ENCODE measurements at places on chromosomes 7 and 10.

DNA sequence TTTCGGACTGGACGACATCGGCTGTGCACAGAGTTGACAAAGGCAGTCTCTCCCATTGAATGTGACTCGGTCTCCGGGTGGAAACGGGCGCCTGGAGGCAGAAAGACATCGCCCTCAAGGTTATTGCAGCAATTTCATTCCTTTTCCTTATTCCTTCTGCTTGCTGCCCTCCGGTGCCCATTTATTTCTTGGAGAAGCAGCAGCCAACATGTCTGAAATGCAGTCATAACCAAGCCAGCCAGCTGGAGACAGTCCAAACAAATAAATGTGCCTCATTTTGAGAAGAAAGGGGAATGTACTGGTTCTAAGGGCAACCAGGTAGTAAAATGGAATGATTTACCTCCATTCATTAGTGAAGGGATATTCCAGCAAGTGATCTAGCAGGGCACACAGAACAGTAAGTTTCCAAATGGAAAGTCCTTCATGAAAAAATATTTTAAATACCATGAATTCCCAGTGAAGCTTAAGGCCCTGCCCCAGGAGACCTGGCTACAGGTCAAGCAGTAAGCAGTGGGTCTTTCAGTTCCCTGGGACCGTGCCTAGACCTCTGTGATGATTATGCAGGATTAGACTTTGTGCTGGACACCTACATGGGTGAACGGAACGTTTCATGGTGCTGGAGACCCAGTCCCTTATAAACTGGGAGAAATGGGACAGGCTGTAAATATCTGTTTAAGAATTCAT, 86.6 kb downstream of the ABLIM1 start:
- no peak for DNase-seq

DNA sequence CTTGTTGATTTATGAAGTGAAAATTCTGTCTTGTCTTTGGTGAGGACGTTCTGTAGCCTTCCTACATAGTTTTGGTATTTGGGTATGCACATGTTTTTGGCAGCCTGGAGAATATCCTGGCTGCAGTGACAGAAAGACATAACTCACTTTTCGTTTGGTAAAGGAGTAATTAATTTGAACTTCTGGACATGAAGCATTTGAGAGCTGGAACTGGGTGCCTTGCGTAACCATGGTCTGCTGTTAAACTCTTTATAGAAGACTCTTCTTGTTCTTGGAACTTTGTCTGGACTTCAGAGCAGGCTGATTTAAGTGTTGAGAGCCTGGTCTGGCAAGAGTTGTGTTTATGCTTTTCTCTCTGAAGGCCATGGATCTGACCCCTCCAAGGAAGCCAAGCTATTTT, 231.3 kb downstream of the LRMDA start:
- no peak for DNase-seq

DNA sequence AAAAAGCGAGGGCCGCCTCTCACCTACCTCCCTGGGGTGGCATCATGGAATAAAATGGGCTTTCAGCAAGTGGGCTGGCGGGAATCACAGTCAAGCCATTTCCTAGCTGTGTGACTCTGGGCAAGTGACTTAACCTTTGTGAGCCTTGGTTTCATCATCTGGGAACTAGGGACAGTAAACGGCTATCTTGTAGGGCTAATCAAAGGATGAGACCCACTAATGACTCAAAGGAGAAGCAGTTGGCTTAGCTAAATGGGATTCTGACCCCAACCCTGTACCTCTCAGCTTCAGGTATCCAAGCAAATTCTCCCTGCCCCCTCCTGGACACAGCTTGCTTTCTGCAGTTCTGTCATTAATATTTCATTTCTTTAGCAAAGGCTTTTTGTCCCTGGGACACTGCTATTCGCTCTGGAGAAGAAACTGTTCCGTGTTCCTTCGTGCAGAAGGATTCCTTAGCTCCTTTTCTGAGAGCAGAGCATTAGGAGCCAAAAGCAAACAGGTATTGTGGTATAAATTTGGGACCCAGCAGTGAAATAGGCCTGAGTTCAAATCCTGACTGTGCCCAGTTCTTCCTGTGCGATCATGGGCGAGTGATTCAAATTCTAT, 25.9 kb downstream of the TRIM8 start:
- DNase-seq: no peak

- DNase-seq: no peak
Observed at GRCh38 chr10:31134311-31134952, 102.8 kb upstream of the ZNF438 start.

DNA sequence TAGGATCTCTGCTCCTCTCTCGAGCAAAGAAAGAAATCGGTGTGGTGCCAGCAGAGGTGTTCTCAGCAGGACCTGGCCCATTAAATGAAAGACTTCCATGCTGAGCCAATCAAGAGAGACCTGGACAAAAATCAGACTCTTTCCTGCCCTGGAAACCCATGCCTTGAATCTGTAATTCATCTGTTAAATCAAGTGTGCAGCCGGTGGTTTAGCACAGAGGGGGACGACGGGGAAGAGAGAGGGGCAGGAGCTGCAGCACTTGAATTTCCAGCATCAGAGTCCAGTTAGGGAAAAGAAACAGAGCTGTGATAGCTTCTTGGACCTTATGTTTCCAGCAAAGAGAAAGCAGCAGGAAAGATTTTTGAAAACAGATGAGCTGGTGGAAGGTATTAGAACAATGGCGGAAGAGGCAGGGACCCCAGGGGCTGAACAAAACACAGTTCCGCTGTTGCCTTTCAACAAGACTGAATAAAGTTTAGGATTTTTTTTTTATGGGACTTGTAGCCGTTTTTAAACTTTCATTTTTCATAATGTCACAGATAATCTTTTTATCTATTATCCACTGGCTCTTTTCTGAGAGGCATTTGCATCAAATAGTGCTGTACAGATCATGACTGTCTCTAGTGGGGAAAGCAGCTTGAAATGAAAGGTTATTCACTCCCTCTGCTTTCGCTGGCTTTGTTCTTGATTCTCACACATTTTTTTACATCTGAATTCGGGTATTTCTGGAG, 543.6 kb upstream of the GALNT17 start:
- no peak for DNase-seq

- DNase-seq: no peak
Observed at GRCh38 chr7:151752816-151753595, 123.9 kb downstream of the PRKAG2 start.

DNA sequence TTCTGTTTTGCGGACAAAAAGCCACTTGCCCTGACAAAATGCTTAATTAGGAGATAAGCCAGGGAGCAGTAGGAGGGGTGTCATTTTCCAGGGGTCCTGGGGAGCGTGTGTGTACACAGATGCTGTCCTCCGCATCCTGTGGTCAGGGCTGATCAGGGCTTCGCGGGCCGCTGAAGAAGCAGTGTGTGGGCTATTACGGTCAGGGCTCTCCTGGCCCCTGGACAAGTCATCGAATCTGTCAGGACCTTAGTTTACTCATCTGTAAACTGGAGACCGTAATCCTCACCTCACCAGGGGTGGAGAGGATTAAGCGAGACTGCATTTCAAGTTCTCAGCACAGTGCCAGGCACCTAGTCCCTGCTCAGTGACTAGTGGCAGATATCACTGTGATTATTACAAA, 26.0 kb upstream of the MXI1 start:
- DNase-seq: no peak

DNA sequence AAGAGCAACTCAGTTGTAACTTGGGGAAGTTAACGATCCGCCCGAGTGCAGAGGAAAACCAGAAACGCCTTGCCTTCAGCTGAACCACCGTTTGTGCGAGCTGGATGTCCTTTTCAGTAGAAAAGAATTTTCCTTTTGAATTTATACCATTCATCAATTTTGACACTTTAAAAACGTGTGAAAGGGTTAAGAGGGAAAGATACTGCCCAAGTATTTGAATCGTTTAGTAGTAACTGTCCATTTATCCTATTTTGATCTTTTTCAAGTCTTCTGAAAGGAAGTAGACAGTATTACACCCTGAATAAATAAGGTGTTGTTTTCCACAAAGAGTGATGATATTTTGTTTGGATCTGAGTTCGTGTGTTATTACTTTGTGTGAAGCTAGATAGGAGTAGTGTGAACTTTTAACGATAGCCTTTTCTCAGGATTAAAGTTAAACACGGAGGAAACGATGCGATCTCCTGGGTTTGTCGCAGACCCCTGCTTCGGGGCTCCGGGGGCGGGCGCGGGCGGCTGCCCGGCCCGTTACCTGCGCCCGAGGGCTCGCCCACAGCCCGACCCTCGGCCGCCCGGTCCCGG, 830 bp upstream of the BMI1 start:
- no peak for DNase-seq

DNA sequence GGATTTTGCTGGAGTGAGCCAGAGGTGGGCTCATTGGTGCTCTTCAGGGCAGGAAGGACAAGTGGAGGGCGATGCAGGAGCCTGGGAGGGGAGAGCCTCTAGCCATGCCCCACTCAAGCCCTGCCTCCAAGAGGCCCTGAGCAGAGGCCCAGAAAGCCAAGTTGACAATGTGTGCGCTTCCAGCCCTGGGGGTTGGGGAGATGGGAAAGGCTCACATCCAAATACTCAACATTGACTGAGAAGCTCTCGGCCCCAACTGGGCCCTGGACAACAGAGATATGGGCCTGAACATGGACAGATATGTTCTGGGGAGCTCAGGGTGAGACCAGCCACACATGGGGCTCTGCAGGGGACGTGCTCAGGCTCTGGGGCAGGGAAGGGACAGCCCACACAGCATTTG, 39.0 kb downstream of the FRMPD2 start:
- no peak for DNase-seq

- DNase-seq: no peak
Observed at GRCh38 chr10:1061930-1062774, 6.0 kb downstream of the WDR37 start.

DNA sequence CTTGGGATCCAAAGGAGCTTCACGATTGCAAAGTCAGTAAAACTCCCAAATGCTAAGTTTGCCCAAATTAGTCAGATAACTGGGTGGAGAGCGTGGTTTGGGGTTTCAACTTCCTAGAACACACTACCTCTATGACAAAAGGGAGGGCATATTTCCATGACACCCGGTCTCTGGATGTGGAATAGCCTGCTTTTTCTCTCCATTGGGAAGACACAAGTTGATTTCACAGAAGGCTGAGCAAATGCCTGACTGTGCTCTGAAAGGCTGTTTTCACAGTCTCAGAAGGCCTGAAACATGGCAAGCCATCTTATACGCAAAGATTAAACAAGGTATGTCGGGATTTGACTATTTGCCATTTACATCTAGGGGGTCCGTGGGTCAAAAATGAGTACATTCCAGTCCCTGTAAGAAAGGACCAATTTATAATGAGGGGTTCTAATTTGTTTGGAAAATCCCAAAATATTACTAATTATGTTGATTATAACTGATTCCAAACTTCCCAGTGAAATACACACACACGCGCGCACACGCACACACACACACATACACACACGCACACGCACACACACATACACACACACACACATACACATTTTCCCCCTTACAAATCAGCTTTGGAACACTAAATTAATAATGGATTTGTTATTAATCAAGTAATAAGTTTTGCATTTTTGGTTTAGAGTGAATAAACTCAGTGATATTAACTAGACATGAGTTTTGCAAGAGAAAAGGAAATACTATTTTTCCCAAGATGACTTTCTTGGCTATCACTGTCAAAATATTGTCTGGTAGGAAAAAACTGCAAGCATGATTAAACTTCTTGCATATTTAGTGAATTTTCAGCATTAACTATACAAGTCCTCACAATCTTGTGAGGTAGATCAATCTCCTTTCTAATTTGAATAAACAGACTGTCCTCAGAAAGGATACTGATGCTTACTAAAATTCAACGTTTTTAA, 105.0 kb downstream of the PRTFDC1 start:
- DNase-seq: no peak

- DNase-seq: no peak
Observed at GRCh38 chr10:61933859-61934555, 32.5 kb downstream of the ARID5B start.

- DNase-seq: no peak
Observed at GRCh38 chr7:7424151-7424873, 111.4 kb downstream of the COL28A1 start.

- DNase-seq: no peak
Observed at GRCh38 chr7:111853201-111853990, 291.1 kb upstream of the IMMP2L start.

- DNase-seq: no peak
Observed at GRCh38 chr7:20075992-20076820, 141.0 kb downstream of the MACC1 start.

DNA sequence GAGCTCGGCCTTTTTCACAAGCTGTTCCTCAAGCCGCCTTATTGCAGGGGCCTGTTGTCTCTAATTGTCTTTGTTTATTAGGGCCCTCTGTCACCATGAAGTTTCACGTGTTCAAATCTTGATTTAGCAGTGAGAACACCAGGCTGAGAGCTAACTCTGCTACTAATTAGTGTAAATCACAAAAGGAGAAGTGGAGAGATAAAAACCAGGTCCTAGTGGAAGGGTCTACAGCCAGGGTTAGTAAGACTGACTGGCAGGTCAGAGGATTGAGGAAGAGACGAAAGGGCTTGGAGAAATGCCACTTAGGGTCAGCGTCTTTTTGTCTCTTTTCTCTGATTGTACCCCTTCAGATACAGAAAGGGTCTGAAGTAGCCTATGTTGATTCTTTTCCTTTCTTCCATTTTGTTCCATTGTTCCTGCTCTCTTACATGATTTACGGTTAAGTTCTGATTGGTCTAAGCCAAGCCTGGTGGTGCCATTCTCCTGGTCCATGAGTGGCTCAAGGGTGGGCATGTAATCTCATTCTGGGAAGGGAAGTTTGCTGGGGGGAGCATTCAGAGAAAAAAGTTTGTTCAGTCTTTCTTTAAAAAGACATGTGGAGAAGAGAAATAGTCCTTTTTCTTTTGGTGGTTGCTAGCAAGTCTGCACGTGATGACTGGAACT, 21.3 kb downstream of the SSMEM1 start:
- no peak for DNase-seq

- DNase-seq: no peak
Observed at GRCh38 chr7:79555571-79555970, 102.1 kb upstream of the MAGI2 start.

DNA sequence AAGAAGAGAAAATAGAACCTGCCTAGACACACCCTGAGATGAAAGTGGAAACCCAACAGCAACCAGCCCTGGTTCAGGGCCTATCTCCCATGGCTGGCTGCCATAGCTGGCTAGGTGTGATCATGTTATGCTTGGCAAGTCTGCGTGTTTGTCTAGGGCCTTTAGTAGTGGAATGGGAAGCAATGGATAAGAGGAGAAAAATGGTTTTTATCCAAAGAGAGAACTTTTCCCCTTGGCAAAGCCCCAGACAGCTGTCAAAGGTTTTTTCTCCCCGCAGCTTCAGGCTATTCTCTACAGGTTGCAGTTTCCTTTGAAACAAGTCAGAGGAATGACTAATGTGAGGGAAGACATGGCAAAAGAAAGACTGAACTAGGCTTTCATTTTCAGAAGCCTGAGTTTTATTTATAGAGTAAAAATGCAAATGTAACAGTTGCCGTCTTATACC, 161.5 kb downstream of the SEMA3D start:
- no peak for DNase-seq

GRCh38 chr7:132500727-132501440, 75.4 kb downstream of the PLXNA4 start:
- DNase-seq: no peak

DNA sequence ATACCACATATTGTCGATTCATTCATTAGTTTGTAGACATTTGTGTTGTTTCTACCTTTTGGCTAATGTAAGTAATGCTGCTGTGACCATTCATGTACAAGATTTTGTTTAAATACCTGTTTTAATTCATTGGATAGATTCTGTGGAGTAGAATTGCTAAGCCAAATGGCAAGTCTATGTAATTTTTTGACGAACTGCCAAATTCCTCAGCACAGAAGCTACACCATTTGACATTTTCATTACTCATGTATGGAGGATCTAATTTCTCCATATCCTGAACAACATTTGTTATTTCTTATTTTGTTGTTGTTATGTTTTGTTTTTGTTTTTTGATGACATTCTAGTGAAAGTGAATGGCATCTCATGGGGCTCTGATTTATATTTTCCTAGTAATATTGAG, 1351.3 kb upstream of the SORCS1 start:
- no peak for DNase-seq
